ENCODE measurements at places on chromosomes 2 and 18.

GRCh38 chr2:78561876-78562275, 463.6 kb upstream of the REG3G start:
- no peak for DNase-seq

GRCh38 chr2:176814740-176815367, 397.7 kb upstream of the HNRNPA3 start:
- peak; percentile 40 for DNase-seq

DNA sequence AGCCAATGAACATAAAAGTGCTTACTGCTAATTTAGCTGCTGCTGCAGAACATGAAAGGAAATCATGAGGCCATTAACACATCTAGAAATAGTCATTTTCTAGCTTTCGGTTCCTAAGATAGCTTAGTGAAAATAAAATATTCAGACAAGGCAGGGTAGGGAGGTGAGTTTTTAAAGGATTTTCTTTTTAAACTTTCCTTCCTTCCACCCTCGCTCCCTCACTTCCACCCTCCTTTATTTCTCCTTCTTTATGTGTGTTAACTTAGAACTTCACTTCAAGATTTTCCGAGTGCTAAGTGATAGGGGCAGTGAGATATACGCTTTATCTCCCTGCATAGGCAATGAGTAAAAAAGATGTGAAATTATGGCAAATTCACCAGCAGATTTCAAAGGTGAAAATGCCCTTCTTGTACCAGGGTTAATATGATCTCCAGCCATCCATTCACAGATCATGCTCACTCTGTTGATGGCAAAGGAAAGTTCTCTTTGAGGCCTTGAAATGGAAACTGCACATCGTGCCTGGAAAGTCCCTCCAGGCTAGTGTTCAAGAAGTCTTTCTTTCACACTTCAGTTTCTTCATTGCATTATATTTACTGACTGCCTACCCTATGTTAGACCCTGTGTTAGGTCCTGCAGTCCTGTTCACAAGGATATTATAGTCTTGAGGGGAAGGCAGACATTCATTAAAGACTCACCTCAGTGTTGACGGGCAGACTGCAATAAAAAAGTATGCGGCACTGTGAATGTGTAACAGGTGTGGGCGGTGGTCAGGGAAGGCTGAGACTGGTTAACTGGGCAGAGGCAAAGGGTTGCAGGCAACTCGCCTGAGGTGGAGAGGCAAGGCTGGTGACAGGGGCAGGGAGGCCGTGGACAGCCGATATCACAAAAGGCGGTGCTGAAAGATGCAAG, 200.8 kb downstream of the PLCL1 start:
- DNase-seq: no peak

GRCh38 chr2:200778038-200778437, 33.7 kb upstream of the BZW1 start:
- no peak for DNase-seq

GRCh38 chr2:74676331-74676730, 22.3 kb downstream of the SEMA4F start:
- DNase-seq: no peak

GRCh38 chr18:44066541-44066940, 614.1 kb upstream of the SETBP1 start:
- no peak for DNase-seq

GRCh38 chr2:152449578-152449977, 114.6 kb downstream of the FMNL2 start:
- DNase-seq: no peak

GRCh38 chr18:54296062-54296461, 26.7 kb downstream of the POLI start:
- DNase-seq: no peak

GRCh38 chr18:5707586-5707985, 163.8 kb upstream of the EPB41L3 start:
- no peak for DNase-seq

- DNase-seq: no peak
Measured at GRCh38 chr2:9693196-9693491, 62.3 kb upstream of the YWHAQ start.

GRCh38 chr2:30293303-30293921, 62.1 kb downstream of the LBH start:
- DNase-seq: no peak

DNA sequence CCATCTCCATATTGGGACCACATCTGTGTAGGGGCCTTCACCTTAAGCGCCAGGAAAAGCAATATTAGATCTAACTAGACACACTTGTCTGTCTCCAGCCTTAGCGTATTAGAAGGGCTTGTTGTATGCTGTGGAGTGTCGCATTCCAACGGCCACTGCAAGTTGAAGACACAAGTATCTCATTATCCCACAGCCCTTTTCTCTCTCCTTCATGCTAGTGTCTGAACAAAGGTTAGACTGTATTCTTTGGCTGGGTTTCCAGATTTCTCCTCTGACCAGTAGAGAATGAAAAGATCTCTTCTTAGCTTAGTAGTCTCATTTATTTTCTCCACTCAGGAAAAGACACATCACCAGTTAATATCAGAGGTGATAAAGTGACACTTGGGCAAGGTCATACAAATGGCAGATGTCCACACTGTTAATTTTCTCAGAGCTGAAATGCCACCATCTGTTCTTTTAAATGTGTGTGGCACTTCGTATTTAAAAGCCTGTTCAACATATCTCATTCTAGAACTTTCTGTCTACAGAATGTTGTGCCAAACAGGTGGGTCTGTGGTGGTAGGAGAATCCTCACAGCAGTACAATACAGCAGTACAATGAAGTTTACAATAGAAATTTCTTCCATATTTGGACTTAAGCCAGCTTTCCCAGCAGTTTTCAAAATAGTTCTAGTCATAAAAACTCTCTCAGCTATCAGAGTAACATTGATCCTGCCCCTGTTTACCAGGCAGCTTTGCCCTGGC, 94.0 kb upstream of the ITGA6 start:
- no peak for DNase-seq

DNA sequence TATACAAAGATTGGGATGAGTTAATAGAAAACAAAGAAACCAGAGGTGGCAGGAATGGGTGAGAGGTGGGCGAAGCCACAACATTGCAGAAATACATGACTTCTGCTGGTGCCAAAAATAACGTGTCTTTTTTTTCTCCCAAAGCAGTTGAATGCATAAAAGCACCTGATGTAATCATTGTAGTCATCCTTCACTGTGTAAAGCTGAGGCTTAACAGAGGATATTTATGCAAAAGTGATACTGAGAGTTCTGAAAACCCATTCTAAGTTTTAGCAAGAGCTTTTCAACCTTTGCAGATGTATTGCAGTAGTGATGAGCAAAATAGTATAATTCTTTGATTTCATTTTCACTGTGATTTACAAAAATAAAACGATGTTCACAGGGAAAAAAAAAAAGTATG, 173.0 kb downstream of the PTGR3 start:
- no peak for DNase-seq

DNA sequence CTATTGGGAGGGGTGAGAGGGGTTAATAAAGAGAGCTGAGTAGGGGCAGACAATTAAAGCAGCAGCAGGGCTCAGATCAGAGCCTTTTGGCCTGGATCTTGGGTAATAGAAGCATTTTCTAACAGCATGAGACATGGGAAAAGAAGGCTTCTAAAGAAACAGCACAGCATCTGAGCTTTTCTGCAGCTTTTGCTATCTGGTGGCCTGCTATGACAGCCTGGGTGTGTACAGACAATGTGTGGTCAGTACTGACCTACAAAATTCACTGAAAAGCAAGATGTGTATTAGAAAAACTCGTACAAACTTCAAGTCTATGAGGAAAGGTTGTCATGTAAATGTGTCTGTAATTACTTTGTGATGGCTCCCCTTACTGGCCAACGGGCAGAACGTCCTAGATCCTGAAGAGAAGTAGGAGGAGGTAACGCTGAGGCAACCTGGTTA, 95.6 kb downstream of the GALNT3 start:
- DNase-seq: peak; percentile 65

- DNase-seq: no peak
Measured at GRCh38 chr2:160928854-160929301, 231.3 kb upstream of the TANK start.

GRCh38 chr2:176099728-176100546, at the start of gene HOXD12:
Gene HOXD12 (plus strand): TSS chr2:176099795. CDS start chr2:176099802, 7 bp downstream.
- DNase-seq: no peak

DNA sequence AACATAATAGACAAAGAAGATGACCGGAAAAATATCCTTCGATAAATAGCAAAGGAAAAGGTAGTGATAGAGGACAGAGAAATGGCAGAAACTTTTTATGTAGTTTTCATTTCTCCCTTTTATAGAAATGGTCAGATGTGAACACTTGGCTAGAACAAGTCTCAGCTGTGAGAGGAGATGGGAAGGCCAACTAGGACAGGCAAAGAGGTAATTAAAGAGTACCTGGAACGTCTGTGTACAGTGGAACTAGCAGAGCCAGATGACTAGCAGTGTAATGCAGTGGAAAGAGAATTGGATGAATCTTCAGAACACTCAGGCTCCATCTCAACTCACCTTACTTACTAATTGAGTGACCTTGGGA, 69.2 kb downstream of the NABP1 start:
- no peak for DNase-seq

- DNase-seq: no peak
Measured at GRCh38 chr2:144147356-144147755, 372.6 kb downstream of the ZEB2 start.

- no peak for DNase-seq
Measured at GRCh38 chr18:57728941-57729511, 74.1 kb downstream of the ATP8B1 start.

- peak; percentile 36 for DNase-seq
Measured at GRCh38 chr2:204060841-204061240, 124.3 kb downstream of the ICOS start.

DNA sequence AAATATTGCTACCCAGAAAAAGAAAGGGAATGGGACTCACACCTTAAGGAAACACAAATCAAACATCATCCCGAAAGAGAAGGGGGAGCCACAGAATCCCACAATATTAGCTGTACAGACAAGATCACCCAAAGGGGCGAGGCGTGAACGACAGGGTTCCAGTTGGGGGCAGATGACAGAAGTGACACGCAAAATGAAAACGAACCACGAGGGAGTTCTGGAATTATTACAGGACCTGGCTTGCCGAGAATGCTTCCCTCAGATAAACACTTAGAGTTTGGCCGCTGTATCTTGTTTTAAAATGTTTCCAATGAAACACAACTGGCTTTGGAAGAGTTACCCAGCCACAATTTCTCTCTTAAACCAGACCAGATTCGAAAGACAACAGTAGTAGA, 60.4 kb downstream of the C2orf76 start:
- no peak for DNase-seq

DNA sequence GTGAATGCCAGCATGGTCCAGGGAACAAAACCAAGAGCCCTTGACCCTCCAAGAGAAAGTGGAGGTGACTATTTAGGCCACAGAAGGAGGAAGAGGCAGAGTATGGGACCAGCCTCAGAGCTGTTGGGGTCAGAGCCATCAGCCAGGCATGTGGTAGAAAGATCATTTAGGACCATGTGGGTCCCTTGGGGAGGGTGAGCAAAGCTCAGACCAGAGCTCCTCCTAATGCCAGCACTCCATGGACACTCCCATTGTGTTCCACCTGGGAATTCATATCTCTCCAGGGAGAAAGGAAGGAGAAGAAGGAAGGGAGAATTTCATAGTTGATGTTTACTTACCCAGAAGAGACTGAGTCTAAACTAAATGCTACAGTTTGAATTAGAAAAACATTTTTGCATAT, 73.2 kb downstream of the CYBRD1 start:
- DNase-seq: no peak

DNA sequence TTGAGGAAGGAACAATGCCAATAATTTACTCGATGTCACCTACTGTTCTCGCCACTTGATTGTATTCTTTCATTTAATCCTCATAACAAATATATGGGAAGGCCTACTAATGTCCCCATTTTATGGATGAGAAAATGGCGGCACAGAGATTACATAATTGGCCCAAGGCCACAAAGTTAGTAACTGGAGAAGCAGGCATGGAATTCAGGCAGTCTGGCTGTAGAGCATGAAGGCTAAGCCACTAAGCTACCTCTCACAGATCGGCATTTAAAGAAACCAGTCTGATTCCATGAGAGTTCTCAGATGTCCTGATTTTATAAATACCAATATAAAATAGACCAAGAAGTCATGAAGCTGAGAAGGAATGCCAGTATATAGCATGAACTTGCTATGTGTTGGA, 121.8 kb upstream of the EPAS1 start:
- no peak for DNase-seq

GRCh38 chr2:134361648-134362047, 107.8 kb downstream of the MGAT5 start:
- no peak for DNase-seq

- DNase-seq: no peak
Measured at GRCh38 chr2:150787353-150788093, 300.1 kb upstream of the RND3 start.

DNA sequence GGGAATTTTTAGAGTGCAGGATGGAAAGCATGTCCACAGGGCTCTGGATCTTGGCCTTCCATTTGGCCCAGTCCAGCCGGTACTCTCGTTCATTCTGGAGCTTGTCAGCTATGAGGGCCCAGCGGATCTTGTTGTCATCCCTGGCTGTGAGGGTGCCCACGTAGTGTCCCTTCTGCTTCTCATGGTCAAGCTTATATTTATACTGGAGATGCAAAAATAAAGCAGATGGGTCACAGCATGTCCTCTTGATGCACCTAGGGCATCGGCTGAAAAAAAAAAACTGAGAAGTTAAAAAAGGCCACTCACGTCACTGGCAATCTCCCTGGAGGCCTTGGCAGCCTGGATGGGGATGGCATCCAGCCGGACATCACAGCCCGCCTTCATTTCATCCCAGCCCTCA, 160.5 kb downstream of the RIF1 start:
- no peak for DNase-seq

GRCh38 chr2:123518367-123518766, 506.7 kb upstream of the CNTNAP5 start:
- no peak for DNase-seq

DNA sequence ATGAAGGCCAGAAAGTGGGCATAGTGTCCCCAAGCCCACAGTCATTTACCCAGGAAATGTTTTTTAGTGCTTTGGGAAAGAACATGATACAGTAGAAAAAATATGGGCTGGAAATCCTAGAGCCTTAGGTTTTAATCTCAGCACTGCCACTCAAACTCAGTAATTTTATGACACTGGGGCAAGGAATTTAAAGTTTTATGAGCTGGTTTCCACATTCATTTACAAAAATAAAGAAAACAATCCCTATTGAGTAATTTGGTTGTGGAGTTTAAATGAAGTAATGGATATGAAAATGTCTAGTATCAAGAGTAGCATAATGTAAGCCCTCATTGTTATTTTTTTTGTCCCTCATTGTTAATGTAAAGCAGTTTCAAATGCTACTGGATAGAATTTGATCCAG, 51.5 kb upstream of the FRZB start:
- no peak for DNase-seq

- DNase-seq: no peak
Measured at GRCh38 chr2:156553714-156554442, 117.7 kb downstream of the GPD2 start.

- peak; percentile 53 for DNase-seq
Measured at GRCh38 chr2:96138179-96139145, at the start of gene ASTL. Gene ASTL (minus strand): TSS chr2:96138502. CDS start chr2:96138436, 66 bp downstream.

DNA sequence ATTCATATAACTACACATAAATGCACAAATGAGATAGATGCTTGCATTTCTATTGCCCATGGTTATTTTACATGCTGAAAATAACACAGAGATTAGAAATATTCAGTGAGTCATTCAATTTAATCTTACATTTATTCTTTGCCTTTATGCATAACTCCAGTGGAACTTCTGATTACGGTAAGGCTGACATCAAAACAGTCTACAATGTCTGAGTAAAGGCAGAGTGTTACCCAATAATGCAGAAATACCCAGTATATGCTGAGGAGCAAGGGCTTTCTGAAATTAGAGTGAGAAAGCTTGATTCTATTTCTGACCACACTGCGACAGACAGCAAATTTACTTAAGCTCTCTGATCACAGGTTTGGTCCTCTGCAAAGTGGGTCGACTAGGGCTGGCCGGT, 9.2 kb downstream of the NMI start:
- no peak for DNase-seq

Measured in SK-N-DZ (cell line).